ENCODE measurements at places on chromosomes 12 and 14.

DNA sequence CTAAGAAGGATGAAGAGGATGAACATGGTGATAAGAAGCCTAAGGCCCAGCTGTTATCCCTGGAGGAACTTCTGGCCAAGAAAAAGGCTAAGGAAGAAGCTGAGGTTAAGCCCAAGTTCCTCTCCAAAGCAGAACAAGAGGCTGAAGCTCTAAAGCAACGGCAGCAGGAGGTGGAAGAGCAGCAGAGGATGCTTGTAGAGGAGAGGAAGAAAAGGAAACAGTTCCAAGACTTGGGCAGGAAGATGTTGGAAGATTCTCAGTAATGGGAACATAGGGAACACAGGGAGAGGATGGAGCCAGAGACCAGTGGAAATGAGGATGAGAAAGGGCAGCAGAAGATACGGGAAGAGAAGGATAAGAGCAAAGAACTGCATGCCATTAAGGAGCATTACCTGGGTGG, 27.5 kb upstream of the KRT77 start:
- no peak for DNase-seq

DNA sequence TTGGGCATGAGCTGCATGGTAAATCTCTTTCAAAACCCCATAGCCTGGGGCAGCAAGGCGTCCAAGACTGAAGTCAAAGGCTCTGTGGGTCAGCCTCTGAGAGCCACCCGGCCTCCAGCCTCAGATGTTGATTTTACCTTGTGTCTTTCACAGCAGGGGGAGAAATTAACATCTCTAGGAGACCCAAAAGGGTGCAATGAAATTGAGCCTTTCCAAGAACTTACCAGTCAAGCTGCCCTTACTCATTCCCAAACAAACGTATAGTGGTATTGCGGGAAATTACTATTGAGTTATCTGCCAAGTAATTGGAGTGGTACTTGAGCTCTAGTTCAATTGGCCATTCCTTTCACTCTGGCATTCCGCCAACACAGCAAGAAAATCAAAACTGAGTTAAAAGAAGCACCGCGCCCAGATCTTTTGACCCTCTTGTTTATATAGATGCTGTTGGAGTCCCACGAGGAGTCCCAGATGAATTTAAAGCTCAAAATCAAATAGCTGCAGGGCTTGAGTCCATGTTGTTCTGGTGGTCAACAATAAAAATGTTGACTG, 380.7 kb upstream of the SYT1 start:
- no peak for DNase-seq

GRCh38 chr14:55689981-55690871, 110.2 kb downstream of the KTN1 start:
- no peak for DNase-seq

GRCh38 chr14:58825606-58826005, 187.8 kb downstream of the DACT1 start:
- DNase-seq, result no peak

All from activated gamma-delta T cell (primary cell).